ENCODE measurements at places on chromosomes 16 and 17.

DNA sequence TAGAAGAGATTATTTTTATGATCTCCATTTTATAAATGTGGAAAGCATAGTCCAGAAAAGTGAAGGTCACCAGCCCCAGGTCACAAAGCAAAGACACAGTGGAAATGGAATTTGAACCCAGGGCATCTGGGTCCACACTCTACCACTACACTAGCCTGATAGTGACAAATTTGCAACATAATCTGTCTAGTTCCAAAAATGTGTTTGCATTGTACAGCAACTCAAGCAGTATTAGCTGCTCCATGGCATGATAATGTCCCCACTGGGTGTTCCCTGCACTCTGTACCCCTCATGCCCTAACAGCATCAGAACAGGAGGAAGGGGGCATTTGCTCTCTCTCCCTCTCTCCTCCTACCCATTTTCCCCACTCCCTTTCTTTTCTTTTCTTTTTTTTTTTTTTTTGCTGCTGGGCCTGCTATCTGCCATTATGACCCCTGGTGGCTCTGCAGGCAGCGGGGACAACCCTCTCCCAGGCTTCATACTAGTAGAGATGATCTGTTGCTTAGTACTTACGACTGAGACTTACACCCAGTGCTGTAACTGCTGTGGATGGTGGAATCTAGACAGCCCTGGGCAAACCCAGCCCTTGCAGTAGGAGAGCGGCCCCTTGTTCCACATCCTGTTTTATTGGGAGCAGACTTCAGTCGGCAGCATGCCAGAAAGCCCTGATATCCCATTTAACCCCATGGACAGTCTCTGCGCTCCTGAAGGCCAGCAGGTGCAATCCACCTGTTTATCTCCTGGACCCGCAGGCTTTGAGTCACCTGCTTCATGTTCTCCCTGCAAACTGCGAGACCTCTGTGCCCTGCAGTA lies 306.3 kb downstream of the SOX9 start:
- DNase-seq = no peak

DNA sequence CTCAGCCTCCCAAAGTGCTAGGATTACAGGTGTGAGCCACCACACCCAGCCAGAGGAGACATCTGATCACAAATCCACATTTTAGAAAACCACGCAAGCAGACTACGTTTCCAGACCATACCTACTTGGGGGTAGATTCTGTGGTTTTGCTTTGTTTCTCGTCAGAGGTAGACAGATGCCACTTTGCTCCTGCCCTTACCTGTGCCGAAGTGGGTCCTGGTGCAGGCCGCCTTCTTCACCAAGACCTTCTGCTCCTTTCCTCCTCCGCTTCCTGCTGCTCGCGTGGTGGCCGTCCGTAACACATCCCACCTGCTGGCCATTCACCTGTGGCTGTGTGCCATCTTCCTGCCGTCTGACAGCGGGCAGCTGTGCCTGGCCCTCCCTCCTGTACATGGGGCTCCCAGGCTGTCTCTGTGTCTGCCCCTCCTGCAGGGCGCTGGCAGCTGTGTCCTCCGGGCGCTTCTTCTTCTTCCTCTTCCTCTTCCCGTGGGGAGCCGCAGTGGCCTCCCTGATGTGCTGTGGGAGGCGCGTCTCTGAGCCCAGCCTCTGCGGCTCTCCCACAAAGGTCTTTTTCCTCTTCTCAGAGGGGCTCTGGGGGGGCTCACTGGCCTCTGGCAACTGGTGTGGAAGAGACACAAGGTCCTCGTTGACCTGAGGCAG lies 21.2 kb upstream of the CYTH1 start:
- no peak for DNase-seq

GRCh38 chr16:67279296-67280089 lies at the start of gene PLEKHG4:
PLEKHG4 (plus strand) TSS chr16:67279532; CDS start chr16:67280045, 513 bp downstream.
- peak; percentile 85 for DNase-seq

DNA sequence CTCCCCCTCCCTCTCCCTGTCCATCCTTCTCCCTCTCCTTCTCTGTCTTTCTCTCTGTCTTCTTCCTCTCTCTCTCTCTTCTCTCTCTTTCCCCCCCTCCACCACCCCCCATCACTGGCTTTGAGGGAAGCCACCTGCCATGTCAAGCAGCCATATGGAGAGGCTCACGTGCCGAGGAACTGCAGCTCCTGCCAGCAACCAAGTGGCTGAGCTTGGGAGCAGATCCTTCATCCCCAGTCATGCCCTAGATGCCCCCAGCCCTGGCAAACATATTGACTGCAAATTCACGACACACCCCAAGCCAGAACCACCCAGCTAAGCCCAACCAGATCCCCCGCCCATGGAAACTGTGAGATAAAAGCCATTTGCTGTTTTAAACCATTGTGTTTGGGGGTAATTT lies 40.9 kb upstream of the RBFOX3 start:
- DNase-seq = no peak

- DNase-seq = no peak
Measured at GRCh38 chr17:48055531-48056245, 7.5 kb downstream of the NFE2L1 start.

GRCh38 chr16:70804734-70805169 lies 3.8 kb upstream of the VAC14 start:
- no peak for DNase-seq

DNA sequence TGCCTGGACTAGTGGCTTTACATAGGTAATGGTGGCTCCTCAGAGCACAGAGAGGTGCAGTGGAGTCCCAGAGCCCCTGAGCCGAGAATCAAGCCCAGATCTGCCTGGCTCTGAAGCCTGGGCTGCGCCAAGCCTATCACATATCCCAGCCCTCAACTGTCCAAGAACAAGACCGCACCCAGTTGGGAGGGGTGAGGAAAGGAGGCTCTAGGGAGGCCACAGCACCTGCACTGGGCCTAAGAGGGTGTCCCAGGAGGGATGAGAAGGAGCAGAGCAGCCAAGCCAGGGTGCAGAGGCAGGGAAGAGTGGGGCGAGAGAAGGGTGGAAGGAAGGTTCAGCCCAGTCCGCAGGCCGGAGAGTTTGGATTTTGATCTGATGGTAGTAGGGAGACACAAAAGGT lies 941 bp upstream of the RNF112 start:
- DNase-seq = no peak

GRCh38 chr17:3915995-3916696 lies at the start of gene P2RX1:
P2RX1 (minus strand) TSS chr17:3916465; CDS start chr17:3916225, 240 bp downstream.
- no peak for DNase-seq

DNA sequence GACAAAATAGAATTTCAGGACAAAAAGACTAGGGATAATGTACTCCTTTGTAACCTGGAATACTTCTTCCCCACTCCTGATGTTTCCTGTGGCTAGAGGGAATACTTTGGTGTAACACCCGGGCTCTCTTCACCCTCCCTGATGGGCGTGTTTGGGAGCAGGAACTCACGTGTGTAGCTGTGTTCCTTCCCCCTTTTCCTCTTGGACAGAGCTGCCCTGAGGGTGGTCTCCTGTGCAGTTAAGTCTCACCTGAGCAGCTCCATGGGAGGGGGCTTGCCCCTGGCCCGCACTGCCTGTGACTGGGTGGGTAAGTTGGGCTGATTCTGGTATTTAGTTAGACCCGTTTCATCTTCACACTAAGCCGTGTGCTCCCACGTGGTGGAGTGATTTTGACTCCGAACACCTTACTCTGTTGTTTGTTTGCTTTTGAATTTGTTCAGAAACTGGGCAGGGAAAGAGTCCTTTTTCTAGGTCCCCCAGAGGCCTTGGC lies 87.9 kb downstream of the OR1D5 start:
- no peak for DNase-seq

- peak; percentile 45 for DNase-seq
Measured at GRCh38 chr17:36944553-36944952, 4.2 kb upstream of the AATF start.

- no peak for DNase-seq
Measured at GRCh38 chr16:57889111-57889510, 81.8 kb downstream of the CNGB1 start.

DNA sequence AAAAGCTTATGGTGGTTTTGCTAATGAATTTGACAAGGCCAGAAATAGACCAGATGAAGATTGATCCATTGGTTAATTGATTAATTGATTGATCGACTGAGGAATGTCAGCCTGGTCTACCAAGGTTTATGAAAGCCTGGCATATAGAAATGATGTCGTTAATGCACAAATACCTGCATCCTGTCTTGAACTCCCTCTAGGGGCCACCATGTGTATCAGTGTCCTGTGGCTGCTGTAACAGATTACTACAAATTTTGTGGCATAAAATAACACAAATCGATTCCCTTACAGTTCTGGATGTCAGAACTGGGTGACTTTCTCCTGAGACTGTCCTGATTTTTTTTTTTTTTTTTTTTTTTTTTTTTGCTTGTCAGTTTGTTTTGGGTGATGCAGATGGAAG lies 553.2 kb downstream of the MAF start:
- peak; percentile 48 for DNase-seq

- DNase-seq = no peak
Measured at GRCh38 chr17:78748048-78748729, 33.9 kb downstream of the CYTH1 start.

GRCh38 chr17:82752371-82753200 lies 721 bp downstream of the TBCD start:
- peak; percentile 55 for DNase-seq

GRCh38 chr16:29810699-29811169 lies 1.3 kb upstream of the PRRT2 start:
- no peak for DNase-seq

DNA sequence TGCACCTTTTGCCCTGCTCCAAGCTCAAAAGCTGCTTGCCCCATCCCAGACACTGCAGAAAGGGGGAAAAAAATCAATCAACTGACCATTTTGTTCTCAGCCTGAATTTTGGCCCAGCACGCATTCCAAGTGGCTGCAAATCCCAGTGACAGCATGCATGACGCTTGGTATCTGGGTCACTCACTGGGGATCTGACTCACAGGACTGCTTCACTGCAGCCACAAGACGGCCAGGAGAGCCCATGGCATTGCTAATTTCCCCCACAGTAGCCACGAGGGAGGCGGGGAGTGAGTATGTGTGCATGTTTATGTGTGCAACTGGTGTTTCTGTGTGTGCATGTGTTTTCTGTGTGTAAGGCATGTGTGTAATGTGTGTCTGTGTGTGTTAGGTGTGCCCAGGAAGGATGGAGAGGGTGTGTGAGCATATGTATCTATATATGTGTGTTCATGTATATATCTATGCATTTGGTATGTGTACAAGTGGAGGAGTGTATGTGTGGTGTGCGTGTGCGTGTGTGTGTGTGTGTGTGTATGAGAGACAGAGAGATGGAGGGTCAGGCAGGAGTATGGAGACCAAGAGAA lies 33.8 kb downstream of the SDK2 start:
- peak; percentile 83 for DNase-seq

DNA sequence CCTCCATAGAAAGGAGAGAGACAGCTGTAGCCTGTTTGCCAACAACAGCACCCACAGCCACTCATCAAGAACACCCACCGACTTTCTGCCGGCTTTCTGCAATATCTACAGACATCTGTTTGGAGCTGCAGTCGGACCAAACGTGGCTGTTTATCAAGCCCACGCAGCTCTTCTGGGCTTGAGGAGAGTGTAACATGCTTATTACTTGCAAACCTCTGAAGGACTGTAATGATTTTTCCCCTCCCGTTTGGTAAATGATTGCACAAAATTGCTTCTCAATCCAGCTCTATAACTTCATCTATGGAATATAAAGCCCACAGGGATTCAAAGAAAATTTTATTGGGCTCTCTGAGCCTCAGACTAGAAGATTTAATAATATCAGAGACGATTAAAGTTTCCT lies 100.5 kb downstream of the VAT1L start:
- no peak for DNase-seq

DNA sequence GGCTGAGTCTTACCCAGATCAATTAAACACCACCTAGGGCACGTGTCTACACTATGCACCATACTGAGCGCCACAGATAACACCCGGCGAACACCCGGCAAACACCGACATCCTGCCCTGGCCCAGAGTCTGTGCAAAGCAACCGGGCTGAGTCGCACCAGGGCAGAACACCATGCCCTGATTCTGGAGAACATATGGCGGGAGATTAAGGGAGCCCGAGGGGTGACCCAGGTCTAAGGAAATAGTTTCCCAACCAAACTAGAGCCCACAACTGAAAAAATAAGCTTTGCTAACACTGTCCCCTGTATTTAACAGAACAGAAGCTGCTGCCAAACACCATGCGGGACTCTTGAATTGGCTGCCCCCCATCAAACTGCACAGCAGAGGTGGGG lies 22.1 kb downstream of the MYO18A start:
- DNase-seq = no peak

DNA sequence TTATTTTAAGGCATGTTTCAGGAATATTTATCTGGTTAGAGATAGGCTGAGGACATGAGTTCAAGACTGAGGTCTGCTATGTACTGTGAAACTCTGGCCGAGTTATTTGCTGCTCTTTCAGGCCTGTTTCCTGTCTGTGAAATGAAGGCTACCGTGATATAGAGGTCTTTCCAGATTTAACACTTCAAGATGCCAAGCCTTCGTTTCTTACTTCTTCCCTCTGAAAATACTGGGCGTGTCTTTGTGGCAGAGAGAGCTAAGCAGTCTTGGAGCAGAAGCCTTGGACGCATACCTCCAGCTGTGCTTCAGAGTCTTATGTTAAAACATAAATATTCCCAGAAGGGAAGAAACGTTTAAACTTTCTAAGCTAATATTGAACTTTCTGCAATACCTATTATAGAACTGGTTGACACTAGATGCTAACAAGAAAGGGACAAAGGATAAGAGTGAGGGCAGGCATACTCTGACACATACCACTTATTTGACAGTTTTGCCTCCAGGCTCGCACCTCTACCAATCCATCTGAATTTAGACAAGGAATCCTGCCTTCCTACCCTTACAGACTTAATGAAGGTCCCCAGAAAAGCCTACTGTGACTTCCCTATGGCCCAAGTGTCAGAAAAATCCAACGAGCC lies 17.5 kb downstream of the WIPI1 start:
- DNase-seq = no peak

- no peak for DNase-seq
Measured at GRCh38 chr16:66131895-66132294, 234.6 kb upstream of the CDH5 start.

- no peak for DNase-seq
Measured at GRCh38 chr16:86736502-86736901, 158.2 kb downstream of the FOXL1 start.

- no peak for DNase-seq
Measured at GRCh38 chr16:1175566-1176279, 22.8 kb downstream of the CACNA1H start.

GRCh38 chr17:12231355-12231682 lies 210.6 kb downstream of the MAP2K4 start:
- DNase-seq = no peak

DNA sequence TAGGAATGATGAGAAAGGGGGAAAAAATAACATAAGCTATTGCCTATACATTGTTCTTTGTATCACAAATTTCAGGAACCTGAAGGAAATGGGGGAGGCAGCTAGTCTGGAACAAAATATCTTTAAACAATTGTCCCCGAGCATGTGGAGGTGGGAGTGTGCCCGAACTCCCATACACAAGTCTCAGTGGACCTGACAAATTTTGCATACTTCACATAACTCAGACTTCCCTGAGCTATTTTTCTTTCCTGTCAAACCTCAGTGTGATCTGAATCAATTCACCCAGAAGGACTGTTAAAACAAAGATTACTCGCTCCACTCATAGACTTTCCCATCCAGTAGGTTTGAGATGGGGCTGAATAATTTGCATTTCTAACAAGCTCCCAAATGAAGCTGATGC lies 1.6 kb upstream of the XPO6 start:
- no peak for DNase-seq

- DNase-seq = peak; percentile 82
Measured at GRCh38 chr16:19883296-19883965, 1.2 kb downstream of the GPRC5B start.

Data from eye (tissue), 1 donor.